Activated naive CD8-positive, alpha-beta T cell treated with anti-CD3 and anti-CD28 coated beads, Interleukin-2, amount 10 ng/mL, durations not matched to agents 7 days and 5 days (primary cell): ENCODE measurements at places on chromosomes 5 and 9.

GRCh38 chr9:85430659-85431338, 311.0 kb downstream of the AGTPBP1 start:
- DNase-seq: no peak

GRCh38 chr9:100216178-100216787, 117.2 kb downstream of the INVS start:
- peak; percentile 46 for DNase-seq

- peak; percentile 53 for DNase-seq
These were observed 21.6 kb downstream of the UBAC1 start for GRCh38 chr9:135939351-135940265.

DNA sequence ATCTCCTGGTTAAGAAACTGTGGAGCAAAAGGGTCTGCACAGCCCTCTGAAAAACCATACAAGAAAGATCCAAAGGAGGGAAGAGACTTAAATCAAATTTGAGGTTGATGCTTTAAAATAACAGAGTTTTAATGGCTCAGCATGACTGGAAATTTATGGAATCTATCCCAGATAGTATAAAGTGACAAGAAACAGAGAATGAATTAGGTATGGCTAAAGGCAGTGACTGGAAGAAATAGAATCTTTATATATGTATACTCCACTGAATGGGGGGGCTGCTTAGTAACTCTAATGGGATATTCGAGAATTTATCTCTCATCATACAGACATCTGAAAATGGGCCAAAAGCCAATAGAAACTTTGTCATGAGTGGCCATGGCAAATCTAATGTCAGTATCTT, 17.6 kb upstream of the MOCS2 start:
- DNase-seq: no peak

GRCh38 chr9:72983056-72983455, 30.2 kb upstream of the ALDH1A1 start:
- no peak for DNase-seq

DNA sequence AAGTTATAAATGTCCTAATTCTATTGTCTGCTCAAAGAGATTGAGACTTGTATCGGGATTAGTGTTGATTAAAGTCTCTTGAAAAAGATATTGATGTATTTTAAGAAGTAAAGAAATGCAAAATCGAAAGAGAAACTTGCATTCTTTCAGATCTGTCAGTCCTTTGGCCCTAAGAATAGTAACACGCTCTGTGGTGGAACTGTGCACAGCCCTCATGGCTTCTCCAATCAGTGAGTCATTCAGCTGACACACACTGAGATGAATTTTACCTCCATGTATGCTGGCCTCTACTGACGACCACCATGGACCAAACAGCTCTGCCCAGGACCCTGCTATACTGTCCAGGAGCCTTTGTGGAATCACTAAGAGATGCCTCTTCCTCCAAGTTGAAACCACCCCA, 232.4 kb downstream of the ESM1 start:
- DNase-seq: no peak

- no peak for DNase-seq
These were observed 164.0 kb downstream of the ARHGAP26 start for GRCh38 chr5:142934051-142934762.

- no peak for DNase-seq
These were observed 4.2 kb upstream of the DELE1 start for GRCh38 chr5:141919218-141920119.

DNA sequence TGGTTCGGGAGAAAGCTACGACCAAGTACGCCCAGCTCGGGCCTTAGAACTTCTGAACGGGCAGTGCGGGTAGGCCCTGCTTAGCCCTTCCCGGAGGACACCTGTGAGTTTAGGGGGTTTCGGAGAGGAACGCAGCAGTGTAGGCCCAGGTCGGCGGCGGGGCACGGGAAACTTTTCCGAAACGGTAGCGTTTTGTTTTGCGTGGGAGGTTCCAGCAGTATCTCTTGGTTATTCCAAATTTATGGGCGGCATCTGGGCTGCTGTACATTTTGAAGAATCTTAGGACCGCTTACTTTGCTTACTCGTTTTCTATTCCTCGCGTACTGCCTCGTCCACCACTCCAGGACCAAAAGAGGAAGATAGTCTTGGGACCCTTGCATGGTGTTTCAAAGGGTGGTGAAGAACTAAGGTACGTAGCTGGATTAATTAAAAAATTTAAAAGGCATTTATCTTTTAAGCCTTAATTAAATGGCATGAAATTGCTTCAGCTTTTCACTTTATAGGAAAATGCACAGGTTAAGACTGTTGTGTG, 492 bp downstream of the TENT2 start:
- DNase-seq: no peak

GRCh38 chr9:112063151-112063550, 111.9 kb downstream of the SUSD1 start:
- no peak for DNase-seq

GRCh38 chr5:89187268-89187667, 304.3 kb upstream of the MEF2C start:
- no peak for DNase-seq

DNA sequence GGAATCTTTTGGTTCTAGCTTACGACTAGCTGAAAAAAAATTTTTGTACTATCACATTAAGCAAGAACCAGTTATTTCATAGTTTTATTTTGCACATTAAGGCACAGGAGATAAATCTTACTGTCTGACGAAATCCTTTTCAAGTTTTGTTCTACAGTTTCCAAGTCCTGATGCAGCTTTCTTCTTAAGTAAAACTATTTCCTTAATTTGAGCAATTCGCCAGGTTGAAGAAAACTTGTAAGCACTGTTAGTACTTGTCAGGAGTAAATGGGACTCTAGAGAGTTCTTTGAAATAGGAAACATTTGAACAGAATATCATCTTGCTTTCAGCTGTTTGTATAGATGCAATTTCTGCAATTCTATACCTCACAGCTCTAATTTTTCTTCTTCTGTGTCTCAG, 318.8 kb upstream of the ELAVL2 start:
- no peak for DNase-seq

- no peak for DNase-seq
These were observed 66.1 kb downstream of the TTC39B start for GRCh38 chr9:15240927-15241326.

DNA sequence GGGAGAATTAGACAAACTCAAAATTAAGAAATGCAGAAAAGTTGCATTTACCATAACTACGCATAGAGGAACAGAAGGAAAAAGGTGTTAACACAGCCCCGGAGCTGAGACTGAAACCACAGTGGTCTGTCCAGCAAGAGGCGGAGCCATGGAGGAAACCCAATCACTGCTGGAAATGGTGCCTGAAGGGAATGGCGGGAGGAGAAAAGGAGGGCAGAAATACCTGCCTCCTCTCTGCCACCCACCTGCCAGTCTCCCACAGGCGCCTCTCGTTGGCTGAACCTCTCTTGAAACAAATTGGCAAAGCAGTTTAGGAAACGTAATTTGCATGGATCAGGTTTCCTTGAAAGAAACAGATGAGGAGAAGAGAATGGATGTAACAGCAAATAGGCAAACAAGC, 9.7 kb upstream of the PRKACG start:
- DNase-seq: no peak

GRCh38 chr5:137122075-137122474, 377.1 kb downstream of the SPOCK1 start:
- DNase-seq: no peak

- no peak for DNase-seq
These were observed 70.0 kb upstream of the IL17B start for GRCh38 chr5:149448831-149449714.

GRCh38 chr5:79837761-79838551, 148.3 kb downstream of the CMYA5 start:
- DNase-seq: no peak

DNA sequence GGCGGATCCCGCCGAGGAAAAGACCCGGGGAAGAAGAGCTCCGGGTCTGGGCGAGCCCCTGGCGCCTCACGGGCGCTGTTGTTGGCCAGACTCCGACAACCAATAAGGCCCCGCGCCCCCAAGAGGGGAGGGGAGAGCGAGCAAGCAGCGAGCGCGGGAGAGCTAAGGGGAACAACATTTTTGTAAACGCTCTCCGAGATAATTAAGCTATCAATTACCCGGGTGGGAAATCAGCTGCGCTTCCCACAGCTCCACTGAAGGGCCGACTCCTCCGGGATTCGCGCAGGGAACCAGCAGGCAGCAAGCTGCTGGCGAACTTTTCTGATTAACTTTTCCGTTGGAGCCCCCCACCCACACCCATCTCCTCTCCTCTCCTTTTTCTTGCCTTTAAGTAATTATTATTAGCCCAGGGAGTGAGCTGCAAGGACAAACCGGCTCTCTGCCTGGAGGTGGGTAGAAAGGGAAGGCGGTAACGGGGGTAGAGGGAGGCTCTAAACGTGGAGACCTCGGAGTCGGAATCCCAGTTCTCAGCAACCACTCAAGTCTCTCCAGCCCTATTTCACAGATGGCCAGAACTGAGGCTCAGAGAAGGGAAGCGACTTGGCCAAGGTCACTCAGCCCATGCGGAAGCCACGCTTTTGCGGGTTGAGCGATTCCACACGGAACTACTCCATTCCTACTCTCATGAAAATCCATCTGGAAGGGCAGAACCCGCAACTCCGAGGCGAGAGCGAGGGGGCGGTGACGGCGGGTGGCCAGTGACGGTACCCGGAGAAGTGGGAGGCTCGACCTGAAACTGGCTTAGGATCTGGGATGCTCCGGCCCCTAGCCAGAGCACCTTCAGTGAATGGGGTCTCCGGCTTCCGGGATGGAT, 1.3 kb downstream of the ASTN2 start:
- DNase-seq: no peak

DNA sequence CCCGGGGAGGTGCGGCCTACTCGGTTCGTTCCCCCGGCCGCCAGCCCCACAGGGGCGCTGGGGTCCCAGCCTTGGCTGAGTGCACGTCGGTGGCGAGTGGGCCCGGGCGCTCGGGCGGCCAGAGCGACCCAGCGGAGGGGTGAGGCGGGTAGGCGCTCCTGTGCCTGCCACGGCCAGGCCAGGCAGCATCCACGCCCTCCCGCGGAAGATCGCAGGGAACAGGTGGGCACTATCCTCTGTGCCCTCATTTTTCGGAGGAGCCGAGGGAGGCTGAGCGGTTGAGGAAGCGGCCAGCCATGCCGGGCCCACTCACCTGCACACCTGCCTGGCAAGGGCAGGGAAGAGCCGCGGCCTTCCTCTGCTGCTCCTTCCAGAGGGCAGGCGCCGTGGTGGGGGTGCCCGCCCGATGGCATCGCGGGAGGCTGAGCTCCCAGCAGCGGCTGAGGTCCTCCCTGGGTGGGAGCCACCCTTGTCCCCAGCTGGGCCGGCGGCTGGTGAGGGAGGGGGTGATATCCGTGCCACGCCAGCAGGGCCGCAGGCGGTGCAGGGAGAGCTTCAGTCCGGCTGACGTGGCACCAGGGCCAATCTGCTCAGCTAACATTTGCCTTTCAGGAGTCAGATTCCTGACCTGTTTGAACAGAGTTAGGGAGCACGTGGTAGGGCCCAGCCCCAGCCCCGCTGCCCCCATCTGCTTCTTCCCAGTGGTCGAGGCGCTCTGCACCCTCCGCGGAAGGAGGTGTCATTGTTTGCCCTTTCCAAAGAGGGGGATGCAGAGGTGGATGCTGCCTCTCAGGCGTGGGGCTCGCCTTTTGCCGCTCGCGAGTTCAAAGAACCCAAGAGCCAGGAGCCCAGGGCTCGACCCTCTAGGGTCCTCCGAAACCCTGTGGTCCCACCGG, 1.6 kb upstream of the SEC16A start:
- DNase-seq: peak; percentile 50

DNA sequence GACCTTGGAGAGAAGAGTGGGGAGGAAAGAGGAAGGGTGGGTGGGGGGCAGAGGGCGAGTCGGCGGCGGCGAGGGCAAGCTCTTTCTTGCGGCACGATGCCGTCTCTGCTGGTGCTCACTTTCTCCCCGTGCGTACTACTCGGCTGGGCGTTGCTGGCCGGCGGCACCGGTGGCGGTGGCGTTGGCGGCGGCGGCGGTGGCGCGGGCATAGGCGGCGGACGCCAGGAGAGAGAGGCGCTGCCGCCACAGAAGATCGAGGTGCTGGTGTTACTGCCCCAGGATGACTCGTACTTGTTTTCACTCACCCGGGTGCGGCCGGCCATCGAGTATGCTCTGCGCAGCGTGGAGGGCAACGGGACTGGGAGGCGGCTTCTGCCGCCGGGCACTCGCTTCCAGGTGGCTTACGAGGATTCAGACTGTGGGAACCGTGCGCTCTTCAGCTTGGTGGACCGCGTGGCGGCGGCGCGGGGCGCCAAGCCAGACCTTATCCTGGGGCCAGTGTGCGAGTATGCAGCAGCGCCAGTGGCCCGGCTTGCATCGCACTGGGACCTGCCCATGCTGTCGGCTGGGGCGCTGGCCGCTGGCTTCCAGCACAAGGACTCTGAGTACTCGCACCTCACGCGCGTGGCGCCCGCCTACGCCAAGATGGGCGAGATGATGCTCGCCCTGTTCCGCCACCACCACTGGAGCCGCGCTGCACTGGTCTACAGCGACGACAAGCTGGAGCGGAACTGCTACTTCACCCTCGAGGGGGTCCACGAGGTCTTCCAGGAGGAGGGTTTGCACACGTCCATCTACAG, 760 bp downstream of the NPR3 start:
- peak; percentile 39 for DNase-seq

- no peak for DNase-seq
These were observed 85.8 kb downstream of the MRPS27 start for GRCh38 chr5:72234265-72234700.

DNA sequence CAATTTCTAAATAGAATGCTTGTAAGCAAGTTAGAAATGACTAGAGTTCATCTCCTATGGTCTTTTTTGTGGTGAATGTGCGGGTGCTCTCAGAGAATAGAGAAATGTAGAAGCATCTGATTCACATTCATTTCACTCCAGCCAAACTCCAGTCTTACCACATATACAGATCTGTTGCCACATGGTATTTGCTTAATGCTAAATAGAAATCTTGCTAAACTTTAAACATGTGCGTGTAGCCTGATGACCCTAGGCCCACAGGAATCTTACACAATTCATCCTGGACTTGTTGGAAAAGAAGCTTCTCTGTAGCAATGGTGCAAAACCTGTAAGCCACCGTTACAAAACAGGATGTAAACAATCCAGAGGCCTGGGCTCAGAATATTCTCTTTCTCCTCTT, 135.2 kb downstream of the PCSK1 start:
- no peak for DNase-seq

DNA sequence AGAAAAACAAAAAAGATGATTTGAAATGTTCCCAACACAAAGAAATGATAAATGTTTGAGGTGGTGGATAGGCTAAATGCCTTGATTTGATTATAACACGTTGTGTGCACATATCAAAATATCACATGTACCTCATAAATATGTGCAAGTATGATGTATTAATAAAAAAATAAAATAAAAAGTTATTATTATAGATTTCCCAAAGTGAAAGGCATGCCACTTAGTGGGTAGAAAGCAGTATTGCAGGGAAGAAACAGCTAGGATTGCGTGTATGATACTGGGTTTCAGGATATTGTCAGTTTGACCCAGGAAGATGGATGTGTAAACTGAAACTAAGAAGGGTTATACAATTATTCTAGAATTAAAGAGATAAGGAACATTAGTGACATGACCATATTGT, 3.6 kb upstream of the TMEM38B start:
- no peak for DNase-seq

- DNase-seq: no peak
These were observed 4.9 kb upstream of the KCNIP1 start for GRCh38 chr5:170498811-170499351.

GRCh38 chr5:106849266-106849665, 821.5 kb downstream of the EFNA5 start:
- DNase-seq: no peak
